CD8-positive, alpha-beta memory T cell (primary cell): ENCODE measurements at places on chromosomes 6 and 20.

GRCh38 chr6:72950114-72950860, 275.0 kb downstream of the KHDC1L start:
- no peak for DNase-seq

- DNase-seq, result no peak
Observed at GRCh38 chr20:4014031-4014474, 1.3 kb downstream of the RNF24 start.

DNA sequence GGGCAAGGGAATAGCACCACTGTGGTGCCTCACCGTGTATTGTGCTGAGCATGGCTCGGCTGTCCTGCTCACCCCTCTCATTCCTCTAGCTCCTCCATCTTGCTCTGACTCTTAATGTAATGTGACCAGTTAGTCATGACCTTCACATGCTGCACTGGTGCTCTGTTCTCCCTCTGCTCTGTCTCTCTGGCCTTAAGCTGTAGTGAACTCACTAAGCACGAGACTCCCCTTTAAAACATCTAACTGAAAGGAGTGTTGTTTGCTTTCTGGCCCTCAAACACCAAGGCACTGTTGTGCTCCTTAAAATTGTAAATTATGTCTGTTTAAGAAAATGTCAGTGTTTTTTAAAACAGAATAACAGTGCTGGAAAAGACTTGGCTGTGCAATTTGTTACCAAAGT, 140.4 kb downstream of the HDGFL1 start:
- no peak for DNase-seq

DNA sequence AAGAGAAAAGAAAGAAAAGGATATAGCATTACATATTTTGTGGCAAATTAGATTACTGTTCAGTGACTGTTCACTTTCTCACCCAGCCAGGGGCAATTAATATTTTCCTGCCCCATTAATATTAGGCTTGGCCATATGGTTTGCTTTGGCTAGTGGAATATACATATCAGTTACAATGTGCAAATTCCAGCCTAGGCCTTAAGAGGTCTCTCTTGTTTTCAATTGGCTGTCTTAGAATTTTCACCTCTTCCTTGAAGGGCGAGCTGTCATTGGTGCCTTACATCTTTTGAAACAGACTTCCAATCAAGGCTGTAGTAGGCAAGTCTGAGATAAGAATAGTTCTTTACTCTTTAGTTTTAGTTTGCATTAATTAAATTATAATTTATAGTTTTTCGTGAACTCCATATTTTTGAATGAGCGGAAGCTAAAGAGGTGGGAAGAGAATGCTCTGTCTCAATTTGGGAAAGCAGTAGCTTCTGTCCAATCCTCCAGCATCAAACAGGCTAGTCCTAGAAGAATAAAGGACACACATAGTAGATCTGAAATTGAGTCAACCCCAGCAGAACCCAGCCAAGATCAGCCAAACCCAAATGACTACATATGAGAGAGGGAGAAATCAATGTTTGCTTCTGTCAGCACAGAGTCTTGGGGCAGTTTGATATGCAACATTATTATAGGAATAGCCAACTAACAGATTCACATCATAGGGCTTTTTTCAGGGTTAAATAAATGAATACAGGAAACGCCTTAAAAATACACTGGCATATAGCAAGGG, 6.3 kb upstream of the CSNK2A1 start:
- no peak for DNase-seq

GRCh38 chr20:50107086-50107660, 5.8 kb downstream of the UBE2V1 start:
- no peak for DNase-seq

DNA sequence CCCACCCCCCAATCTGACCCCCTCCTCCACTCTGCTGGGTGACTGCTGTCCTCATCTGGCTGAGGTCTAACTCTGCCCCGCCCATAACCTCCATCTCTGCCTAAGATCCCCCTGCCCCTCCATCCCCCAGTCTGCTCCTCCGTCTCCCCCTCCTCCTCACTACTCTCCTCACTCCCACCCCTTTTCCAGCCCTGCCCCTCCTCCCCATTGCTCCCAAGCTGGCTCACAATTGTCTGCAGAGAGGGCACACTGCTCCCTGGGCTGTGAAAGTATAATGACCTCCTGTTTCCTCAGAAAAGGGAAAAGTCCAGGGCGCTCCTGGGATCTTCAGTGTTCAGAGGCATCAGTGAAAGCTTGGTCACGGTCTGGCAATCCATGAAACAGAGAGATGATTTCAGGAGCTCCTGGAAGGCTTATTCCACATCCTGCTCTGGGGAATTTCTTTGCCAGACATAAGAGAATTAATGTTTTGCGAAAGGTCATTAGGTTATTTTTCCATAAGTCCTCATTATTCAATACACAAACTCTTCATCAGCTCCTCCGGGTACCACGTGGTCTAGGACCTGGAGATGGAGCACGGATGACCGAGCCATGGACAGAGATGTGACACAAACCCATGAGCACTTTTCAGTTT, 21.5 kb downstream of the CST5 start:
- DNase-seq, result no peak

- no peak for DNase-seq
Observed at GRCh38 chr6:43946641-43947363, 176.8 kb downstream of the VEGFA start.

GRCh38 chr20:45254383-45255262, at the start of gene SLPI:
SLPI (minus strand) TSS chr20:45254564; CDS start chr20:45254543, 21 bp downstream.
- DNase-seq, result no peak

- no peak for DNase-seq
Observed at GRCh38 chr6:75196081-75196687, 9.7 kb downstream of the COL12A1 start.

- no peak for DNase-seq
Observed at GRCh38 chr20:24017458-24017755, 28.8 kb upstream of the GGTLC1 start.

- DNase-seq, result no peak
Observed at GRCh38 chr6:119559586-119559985, 210.0 kb upstream of the MAN1A1 start.
